Lung microvascular endothelial cell (primary cell): ENCODE measurements at places on chromosomes 1 and 21. TPM values are rescaled to one million over a fixed set of nuclear protein-coding genes. Genes with fewer than 3 reads are reported as not detected.

DNA sequence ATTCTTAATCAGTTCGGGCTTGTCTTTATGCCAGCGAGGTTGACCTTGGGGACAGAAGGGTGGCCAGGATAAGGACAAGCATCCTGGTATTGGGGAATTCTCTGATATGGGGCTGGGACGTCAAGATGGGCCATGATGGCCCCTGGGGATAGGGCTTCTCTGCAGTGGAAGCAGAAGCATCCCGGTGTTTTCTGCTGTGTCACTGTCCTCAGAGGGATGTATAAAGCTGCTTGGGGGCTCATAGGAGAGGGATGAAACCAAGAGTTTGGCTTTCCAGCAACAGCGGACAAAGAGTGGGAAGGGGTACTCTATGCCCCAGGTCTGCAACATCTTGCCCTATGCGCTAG lies 1.4 kb upstream of the ATP1B1 start:
- no peak for DNase-seq

DNA sequence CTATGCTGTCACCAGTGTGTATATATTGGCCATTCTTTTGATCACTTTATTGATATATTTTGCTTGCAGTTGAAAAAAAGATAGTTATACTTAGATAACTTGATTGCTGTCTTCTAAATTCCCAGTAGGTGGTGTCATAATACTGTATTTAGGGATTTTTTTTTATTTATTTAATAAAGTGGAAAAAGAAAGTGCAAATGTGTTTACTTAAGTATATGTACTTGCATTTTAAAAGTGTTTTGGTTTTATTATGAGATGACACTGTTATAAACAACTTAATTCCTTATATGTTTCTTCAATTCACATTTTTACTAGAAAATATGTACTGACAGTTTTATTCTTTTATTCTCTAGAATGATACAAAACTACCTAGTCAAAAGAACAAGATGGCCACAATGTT lies 164.8 kb downstream of the USP25 start:
- peak; percentile 29 for DNase-seq

DNA sequence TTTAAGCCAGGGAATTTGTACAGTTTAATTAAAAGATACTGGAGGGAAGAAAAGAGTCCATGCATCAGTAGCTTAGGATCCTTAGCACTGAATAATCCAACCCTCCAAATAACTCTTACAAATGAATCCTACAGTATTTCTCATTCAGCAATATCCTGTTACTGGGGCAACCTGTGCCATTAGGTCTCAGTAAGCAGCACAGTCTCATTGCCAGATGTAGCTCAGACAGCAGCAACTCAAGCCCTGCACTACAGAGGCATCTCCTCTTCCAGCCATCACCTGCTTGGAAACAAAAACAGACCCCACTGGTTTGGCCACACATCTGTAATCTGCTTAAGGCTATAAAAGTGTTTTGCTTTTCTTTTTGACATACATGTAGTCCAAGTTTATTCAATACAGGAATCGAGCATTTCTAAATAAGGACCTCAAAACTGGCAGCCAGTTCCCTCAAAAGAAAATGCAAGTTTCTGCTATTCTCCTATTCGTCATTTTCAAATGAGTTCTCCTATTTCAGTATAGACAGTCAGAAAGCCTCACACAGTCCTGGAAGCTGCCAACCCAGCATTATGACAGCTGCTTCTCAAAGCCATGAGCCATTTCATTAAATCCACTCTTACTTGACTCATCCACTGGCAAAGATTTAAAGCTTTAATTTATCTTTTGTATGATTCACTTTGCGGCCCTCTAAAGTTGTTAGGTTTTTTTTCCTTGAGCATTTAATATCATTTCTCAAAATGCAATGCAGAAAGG lies 129.0 kb downstream of the APP start:
- DNase-seq = peak; percentile 32

- DNase-seq = no peak
Measured at GRCh38 chr1:171420810-171421209, 64.5 kb upstream of the PRRC2C start.

- DNase-seq = no peak
Measured at GRCh38 chr21:44566403-44566802, 7.1 kb upstream of the KRTAP10-4 start.

DNA sequence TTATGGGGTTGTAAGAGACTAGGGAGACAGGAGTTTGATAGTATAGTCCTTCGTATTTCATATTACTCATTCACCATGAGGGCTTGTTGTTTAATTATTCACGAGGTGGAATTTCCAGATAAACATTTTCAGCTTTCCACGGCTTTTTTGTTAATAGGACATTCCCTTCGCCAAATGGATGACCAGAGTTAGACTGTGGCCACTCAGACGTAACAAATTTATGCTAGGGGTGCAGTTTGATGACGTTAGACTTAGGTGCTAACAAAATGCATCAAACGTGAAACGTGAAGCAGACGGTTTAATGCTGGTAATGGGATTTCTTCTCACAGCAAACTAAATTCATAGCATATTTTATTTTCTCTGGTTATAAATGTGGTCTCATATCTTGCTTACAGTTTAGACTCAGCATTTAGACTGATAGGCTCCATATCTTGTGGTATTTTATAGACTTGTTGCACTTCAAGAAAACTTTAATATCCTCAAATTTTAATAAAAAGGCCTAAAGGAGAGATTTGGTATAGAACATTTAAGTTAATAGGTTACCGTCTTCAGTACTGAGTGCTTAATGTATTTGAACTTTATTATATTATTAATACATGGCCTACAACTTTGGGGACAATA lies 2.3 kb downstream of the DHX9 start:
- DNase-seq = peak; percentile 27

DNA sequence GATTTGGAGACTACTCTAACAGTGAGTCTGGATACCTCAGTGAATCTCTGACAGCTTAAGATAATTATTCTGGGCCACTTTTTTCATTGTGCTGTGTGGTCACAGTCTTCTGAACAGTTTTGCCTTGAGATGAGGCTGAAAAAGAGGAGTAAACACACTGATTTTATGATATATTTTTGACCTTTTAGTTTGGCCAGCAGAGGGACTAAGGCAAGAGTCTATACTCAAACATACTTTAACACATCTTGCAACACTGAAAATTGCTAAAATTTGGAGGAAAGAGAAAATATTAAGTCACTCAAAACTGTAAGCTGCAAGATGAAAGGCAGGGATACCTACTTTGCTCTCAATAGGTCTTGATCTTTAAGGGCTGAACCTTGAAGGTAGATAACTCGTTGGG lies 182.7 kb downstream of the KCNT2 start:
- DNase-seq = no peak

DCLRE1B gene
- 1.4 and 1.5 TPM in 2 replicates for total RNA-seq

DNA sequence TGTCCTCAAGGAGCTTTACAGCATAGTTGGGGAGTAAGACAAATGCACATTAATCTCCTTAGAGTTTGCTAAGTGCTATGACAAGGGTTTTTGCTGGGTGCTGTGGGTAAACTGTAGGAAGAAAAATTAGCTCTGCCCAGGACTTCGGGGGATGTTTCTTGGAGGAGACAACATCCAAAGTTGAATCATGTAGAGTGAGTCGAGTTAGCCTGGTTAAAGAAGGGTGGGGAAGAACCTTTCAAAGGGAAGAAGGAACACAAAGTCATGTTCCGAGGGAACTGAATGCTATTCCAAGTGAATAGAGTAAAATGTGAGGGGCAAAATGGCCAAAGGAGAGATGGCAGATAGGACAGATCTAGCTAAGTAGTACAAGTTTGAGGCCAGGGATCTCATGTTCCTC lies 17.1 kb downstream of the SPRTN start:
- DNase-seq = no peak

SLC2A5 gene
- under 0.01 and 0.20 TPM in 2 replicates for total RNA-seq

GRCh38 chr1:150804671-150805070 lies 3.4 kb downstream of the CTSK start:
- DNase-seq = no peak

GRCh38 chr1:37765916-37766664 lies 1.2 kb upstream of the EPHA10 start:
- no peak for DNase-seq

GRCh38 chr1:1622010-1622787 lies 6.9 kb downstream of the MIB2 start:
- DNase-seq = no peak

- DNase-seq = no peak
Measured at GRCh38 chr1:28050776-28051175, 37.6 kb downstream of the EYA3 start.

DNA sequence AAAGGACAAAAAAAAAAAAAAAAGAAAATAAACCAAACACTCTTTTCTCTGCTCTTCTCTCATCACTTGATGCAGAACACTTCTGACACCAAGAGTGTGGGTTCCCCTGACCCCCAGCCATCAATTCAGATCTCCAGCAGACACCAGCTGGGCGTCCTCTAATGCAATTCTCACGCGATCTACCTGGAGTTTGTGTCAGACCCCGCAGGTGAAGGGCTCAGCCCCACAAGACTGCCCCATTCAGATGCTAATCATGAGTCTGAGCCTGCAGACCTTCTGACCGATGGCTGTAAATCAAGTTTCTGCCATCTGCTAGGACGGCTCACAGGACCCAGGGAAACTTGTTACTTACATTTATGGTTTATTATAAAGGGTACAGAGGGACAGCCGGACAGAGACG lies 133.6 kb upstream of the C1orf174 start:
- no peak for DNase-seq

KLHDC8A gene
- total RNA-seq = not detected in 2 replicates

DNA sequence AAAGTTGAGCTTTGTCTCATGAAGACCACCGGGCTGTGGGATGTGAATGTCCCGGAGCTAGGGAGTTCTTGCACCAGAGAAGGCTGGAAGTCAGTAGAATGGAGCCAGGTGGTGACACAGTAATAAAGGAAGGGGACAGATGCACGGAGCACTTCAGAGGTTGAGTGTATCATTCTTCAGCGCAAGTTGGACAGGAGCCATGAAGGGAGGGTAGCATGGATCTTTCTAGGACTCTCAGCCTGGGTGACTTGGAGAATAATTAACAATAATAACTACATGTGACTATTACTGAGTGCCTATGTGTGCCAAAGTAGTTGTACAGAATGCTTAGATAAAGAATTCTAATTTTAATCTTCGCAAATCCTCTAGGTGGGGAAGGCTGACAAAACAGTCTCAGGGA lies 258.7 kb upstream of the AJAP1 start:
- no peak for DNase-seq

- DNase-seq = no peak
Measured at GRCh38 chr1:63116016-63116415, 206.4 kb upstream of the FOXD3 start.

DNA sequence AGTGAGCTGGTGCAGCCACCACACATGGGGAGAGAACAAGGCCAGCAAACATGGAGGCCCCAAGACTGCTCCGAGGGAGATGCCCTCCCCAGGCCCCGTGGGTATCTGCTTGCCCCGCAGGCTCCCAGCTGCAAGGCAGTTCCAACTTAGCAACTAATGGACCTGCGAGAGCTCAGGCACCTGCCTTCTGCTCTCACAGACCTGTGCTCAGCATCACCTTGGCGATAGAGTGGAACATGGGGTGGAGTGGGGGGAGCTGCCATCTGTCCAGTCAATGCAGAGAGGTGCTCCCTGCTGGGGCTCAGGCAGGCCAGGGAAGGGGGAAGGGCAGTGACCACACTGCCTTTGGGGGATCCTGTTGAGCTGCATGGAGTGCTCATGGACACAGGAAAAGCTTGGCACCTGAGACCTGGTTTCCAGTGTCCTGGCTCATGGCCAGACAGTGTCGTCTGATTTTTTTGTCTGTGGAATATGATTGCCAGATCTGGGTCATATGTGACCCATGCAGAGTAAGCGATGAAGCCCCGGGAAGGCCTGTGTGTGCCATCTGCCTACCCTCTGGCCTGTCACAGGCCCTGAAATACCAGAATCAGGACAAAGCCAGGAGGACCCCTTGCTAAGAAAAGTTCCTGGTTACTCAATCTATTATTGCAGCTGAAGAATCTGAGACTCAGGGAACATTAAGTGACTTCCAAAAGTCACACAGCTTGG lies 39.9 kb upstream of the TENT5C start:
- DNase-seq = no peak

CLDN14 gene
- 0.22 TPM in 1 of 2 replicates, not detected in the other for total RNA-seq

- peak; percentile 43 for DNase-seq
Measured at GRCh38 chr21:44969931-44970755, 30.3 kb downstream of the SLX9 start.

DNA sequence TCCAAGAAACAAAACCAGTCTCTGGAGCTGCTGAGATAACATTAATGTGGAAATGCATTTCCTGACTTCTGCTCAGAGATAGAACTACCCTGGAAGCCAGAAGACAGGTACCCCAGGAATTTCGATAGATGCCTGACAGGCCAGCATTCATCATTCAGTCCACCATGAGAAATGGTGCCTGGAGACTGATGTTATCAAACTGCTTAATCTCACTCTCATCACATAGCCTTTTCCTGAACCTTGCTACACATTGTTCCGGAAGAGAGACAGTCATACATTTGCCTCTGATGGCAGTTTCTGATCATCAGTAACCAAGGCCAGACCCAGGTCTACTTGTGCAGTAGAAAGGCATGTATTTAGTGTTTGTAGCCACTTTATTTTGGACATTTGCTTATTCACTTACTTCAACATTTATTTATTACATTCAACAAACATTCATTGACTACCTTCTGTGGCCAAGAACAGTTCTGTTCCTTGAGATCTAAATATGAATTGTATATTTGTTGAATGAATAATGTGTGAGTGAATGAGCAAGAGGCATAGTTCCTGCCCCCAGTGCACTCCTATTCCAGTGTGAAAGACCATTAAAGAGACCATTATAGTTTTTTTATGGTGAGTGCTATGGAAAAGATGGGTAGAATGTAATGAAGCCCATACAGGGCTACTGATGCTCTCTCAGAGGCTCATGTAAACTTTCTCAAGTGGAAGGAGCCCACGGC lies 485.7 kb downstream of the NUF2 start:
- DNase-seq = peak; percentile 90

MAP3K21 gene
- total RNA-seq = 0.44 and 0.79 TPM in 2 replicates

GRCh38 chr1:156284757-156285156 lies 632 bp downstream of the TMEM79 start:
- no peak for DNase-seq

- DNase-seq = no peak
Measured at GRCh38 chr1:71650119-71650518, 569.3 kb upstream of the ZRANB2 start.
